ENCODE measurements at places on chromosomes 16 and 17.

DNA sequence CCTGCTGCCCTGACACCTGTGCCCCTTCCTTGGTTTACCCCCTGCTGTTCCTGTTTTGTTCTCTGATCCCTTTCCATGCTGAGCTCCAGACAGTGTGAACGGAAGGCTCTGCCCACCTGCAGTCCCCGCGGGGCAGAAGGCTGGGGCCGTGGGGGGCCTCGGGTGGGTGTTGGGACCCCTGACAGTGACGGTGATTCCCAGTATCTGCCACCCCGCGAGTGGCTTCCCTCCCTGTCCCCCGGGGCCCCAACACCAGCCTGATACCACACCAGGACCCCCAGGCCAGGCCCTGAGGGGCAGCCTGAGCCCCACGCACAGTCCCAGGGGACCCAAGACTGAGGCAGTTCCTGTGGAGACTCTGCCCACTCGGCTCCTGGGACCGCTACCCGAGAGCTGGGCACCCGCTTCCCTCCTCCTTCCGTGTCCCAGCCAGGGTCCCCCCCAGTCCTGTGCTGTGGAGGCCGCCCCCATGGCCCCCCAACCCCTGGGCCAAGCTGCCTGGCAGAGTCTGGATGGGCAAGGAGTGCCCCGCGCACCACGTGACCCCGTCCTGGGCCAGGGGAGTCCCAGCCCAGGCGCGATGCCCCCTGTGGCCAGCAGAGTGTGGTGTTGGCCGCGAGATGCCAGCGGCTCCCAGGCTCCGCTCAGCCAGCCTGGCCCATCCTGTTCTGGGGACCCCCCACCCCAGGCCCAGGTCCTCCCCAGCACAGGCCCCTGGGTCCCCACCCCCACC, 10.0 kb upstream of the C1QTNF8 start:
- H3K27ac ChIP-seq = no peak overlapping the region
- DNase-seq = no peak
- H3K27me3 ChIP-seq = peaks cover 9% of the 10 kb centered on the region
- no peaks in the 10 kb centered on the region for H3K4me1 ChIP-seq
- H3K36me3 ChIP-seq = no peaks in the 10 kb centered on the region

- H3K4me1 ChIP-seq = no peaks in the 10 kb centered on the region
- H3K36me3 ChIP-seq = peaks cover 2% of the 10 kb centered on the region
- H3K27me3 ChIP-seq = no peaks in the 10 kb centered on the region
- DNase-seq = no peak
- no peak overlapping the region for H3K27ac ChIP-seq
Measured at GRCh38 chr16:59410451-59410850, 676.3 kb upstream of the GOT2 start.

GRCh38 chr16:54873071-54873470, 57.6 kb upstream of the IRX5 start:
- no peaks in the 10 kb centered on the region for H3K4me1 ChIP-seq
- no peak overlapping the region for H3K27ac ChIP-seq

DNA sequence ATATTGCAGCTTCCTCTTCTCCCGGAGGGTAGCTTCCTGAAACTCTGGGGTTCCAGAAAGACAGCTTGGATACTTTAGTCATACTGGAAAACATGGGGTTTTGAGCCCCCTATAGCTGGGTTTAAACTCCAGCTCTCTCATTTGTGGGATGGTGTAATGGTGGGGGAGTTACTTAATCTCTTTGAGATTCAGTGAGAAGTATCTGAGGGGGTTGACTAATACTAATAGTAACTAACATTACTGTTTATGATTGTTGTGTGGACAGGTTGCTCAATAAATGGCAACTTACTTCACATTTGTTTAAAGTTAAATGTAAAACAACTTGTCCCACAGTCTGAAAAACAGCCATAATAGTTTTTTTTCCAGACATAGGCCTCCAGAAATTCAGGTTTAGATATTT, 5.1 kb upstream of the SUZ12 start:
- H3K4me1 ChIP-seq = no peaks in the 10 kb centered on the region
- no peak overlapping the region for H3K4me3 ChIP-seq
- no peaks in the 10 kb centered on the region for H3K27me3 ChIP-seq
- no peaks in the 10 kb centered on the region for H3K36me3 ChIP-seq

- H3K27ac ChIP-seq = no peak overlapping the region
- no peaks in the 10 kb centered on the region for H3K36me3 ChIP-seq
- no peaks in the 10 kb centered on the region for H3K4me1 ChIP-seq
- no peak for DNase-seq
- no peak overlapping the region for H3K4me3 ChIP-seq
Measured at GRCh38 chr17:27153005-27153404, 140.9 kb upstream of the WSB1 start.

DNA sequence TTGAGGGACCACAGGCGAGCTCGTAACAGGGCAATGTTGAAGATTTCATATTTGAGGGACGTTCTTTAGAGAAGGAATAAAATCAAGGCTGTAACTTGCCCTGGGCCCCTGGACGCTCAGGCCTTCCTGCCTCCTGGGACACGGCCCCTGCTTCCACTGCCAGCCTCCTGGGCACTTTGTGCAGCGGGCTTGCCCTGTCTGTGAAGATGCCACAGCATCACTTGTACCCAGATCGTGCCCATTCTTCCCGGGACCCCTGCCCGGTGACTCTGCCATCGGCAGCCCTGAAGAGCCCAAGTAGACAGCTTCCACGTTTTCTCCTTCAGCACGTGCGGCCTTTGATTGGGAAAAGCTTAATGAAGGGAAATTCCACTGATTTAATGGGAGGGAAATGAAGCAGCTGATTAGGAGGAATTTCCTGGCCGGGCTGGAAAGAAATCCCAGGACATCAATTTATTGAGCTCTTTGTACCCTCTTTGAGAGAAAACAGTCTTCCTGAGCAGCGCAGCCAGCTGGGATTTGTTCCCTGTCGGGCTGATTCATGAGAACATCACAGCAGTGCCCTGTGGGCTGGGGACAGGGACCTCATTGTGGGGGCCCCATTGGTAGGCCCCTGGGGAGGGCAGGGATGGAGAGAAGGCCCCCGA, 71.5 kb downstream of the CRISPLD2 start:
- peaks cover 56% of the 10 kb centered on the region for H3K27me3 ChIP-seq
- H3K4me3 ChIP-seq = no peak overlapping the region
- no peak overlapping the region for H3K27ac ChIP-seq
- DNase-seq = no peak
- no peaks in the 10 kb centered on the region for H3K4me1 ChIP-seq
- no peaks in the 10 kb centered on the region for H3K36me3 ChIP-seq

DNA sequence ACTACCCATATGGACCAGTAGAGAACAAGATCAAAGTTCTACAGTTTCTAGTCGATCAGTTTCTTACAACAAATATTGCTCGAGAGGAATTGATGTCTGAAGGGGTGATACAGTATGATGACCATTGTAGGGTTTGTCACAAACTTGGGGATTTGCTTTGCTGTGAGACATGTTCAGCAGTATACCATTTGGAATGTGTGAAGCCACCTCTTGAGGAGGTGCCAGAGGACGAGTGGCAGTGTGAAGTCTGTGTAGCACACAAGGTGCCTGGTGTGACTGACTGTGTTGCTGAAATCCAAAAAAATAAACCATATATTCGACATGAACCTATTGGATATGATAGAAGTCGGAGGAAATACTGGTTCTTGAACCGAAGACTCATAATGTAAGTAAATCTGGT, 29.1 kb downstream of the BPTF start:
- peaks cover 30% of the 10 kb centered on the region for H3K36me3 ChIP-seq
- no peak for DNase-seq
- peaks cover 80% of the 10 kb centered on the region for H3K4me1 ChIP-seq
- no peaks in the 10 kb centered on the region for H3K27me3 ChIP-seq
- no peak overlapping the region for H3K27ac ChIP-seq
- peak overlapping the region; percentile 38 for H3K4me3 ChIP-seq
